Astrocyte of the spinal cord (primary cell): ENCODE measurements at places on chromosomes 7 and 10.
A peak's percentile ranks its signal among the peaks of the same experiment; 100 is the strongest.

DNA sequence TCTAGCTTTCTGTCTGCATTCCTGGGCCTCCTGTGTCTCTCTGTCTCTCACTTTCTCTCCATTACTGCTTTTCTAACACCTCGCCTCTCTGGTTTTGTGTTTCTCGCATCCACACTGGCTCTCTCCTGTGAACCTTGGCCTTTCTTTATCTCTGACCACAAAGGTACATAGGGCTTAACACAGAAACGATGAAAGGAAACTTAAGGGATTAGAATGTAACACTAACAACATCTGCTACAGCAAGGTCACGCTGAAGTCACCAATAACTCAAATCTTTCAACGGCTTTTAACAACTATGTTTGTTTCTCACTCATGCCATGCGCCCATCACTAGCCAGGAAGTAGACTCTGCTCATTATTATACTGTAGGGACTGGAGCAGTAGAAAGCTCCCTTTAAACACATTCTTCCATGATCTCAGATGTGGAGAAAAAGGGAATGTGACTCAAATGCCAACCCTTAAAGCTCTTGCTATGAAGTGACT, 9.3 kb upstream of the OR6V1 start:
- no peak for DNase-seq

GRCh38 chr7:143295870-143296269, 7.7 kb downstream of the CASP2 start:
- peak; percentile 70 for DNase-seq

DNA sequence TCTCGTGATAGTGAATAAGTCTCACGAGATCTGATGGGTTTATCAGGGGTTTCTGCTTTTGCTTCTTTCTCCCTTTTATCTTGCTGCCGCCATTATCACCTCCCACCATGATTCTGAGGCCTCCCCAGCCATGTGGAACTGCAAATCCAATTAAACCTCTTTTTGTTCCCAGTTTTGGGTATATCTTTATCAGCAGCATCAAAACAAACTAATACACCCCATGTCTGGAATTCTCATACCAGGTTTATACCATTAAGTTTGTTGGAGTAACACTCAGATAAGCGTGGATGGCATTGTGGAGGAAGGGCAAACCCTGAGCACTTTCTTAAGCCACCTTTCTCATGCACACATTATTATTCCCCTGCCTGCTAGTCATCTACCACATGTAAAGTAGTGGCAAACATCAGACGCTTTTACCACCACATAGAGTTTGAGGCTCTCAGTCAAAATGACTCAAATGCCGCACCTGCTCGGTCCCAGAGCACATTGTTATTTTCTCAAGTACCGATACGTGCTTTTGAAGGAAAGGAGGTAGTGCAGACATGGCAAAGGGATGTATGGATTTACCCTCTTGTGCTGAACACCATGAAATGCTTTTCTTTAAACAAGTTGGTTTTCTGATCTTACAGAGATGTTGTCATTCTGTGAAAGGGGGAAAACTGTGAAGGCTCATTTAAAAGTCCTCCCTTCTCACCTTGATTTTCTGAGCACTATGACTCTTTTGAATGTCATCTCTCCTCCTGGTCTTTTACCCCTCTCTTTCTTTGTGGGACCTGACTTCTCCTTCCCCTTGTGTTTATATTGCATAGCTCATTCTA, 429.7 kb downstream of the EXOC4 start:
- DNase-seq = no peak

DNA sequence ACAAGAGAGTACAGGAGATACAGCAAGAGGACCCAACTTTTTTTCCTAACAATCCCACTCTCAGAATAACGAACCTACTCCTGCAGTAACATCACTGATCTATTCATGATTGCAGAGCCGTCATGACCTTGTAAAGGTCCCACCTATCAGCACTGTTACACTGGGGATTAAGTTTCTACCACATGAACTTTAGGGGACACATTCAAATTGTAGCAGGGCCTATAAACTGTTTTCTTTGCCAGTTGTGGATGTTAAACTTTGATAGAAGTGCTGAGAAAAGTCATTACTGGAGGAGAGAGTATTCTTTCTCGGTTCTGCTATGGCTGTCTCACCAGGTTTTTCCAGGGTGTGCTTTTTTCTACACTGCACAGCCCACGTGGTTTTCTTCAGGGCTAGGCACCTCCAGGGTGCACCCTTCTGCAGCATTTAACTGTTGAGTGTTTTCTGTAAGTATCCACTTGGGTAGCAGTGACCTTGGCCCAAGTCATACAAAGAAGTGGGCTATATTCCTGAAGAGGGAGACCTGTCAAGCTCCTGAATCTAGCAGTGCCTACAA, 131.6 kb upstream of the AHR start:
- no peak for DNase-seq

DNA sequence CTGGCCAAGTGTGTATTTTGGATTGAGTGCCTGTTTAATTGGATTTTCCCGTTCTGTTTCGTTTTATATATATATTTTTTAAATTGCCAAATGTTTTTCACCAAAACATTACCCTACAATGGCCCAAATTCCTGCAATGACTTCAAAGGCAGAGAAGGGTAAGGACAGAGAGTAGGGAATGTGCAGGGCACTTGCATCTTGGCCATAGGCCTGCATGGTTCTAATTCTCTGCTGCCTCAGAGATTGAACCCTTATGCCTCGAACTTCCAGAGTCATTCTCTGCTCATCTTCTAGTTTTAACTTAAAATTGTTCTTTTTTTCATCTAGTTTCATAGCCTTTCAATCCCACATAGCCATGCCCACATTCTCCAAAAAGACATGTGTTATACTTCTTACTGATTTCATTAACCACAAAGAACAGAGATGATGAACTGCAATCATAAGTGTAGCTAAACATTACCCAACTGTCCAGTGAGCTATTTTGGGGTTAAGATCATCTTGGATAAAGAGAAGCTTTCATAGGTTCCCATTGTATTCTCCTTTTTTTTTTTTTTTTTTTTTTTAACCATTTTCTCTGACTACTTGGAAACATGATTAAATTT, 177.6 kb downstream of the PLXDC2 start:
- DNase-seq = no peak

- no peak for DNase-seq
Observed at GRCh38 chr10:4568731-4569130, 257.3 kb upstream of the AKR1E2 start.

DNA sequence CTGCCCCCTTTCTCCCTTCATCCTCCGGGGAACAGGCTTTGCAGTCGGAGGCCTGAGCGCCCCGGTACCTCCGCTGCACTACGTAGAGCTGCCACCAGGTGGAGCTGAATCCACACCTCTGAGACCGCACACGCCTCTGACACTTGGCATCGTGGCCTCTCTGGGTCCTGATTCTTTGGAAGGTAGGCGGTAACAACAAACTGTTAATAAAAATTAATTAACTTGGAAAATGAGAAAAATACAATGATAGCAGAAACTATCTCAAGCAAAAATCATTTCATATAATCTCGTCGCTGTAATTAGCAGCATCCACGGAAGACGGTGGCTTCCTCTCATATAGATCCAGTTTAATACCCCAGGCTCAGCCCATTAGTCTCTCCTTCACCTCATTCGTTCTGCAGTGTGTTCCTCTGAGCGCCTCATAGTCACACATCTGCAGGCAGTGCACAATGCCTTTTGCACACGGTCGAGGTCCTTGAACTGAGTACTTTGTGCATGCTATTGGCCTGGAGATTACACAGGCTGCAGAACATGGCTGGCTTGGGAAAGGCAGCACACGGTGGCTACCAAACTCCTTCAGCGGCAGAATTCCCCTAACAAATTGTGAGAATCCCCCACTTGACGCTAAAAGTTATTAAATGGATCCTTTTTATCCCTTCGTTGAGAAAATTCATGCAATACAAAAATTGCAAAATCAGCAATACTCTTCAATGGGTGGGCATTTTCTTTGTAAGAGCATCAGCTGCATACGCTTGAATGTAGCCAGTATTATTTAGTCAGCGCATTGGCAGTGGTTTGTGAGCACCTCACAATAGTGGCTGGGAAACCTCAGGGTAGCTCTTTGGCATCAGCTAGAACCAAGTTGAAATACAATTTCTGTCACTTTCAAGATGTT, 18.7 kb downstream of the OR9A2 start:
- DNase-seq = peak; percentile 60

DNA sequence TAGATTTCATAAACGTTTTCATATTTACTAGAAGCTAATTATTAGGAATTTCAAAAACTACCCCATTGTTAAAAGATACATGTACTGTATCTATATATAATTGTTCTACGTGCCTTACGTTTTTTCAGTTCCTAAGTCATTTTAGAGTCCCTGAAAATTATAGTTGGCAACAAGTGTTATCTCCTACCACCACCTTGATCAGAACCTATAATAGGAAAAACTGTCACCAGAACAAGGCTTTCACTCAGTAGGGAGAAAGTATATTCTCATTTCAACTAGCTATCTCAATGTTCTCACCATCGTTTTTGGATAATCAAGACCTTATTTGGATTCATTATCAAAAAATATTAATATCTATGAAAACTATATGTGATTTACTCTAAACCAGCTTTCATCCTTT, 107.7 kb downstream of the CPEB3 start:
- no peak for DNase-seq

GRCh38 chr10:86671985-86672710, 3.8 kb downstream of the LDB3 start:
- DNase-seq = no peak

- DNase-seq = no peak
Observed at GRCh38 chr10:96578633-96579032, 8.2 kb downstream of the TM9SF3 start.

DNA sequence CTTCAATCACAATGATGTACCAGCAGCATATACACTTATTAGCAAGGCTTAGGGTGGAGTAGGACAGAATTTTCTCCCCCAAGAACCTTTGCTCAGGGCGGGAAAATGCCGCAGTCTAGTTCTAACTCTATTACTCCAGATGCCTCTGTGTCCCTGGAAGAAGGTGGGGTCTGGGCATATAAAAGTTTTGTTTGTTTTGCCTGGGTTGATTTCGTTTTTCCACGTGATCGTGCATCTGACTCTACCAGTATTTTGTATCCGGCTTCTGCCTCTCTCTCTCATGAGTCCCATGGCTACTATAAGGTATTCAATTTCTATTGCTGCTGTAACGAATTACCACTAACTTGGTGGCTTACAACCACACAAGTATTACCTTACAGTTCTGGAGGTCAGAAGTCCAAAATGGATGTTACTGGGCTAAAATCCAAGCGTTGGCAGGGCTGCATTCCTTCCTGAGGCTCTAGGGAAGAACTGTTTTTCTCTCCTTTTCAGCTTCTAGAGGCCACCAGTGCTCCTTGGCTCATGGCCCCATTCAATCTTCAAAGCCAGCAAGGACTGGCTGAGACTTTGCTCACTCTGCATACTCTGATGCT, 181.2 kb upstream of the PRSS58 start:
- no peak for DNase-seq

- DNase-seq = no peak
Observed at GRCh38 chr7:140317597-140317996, 80.7 kb downstream of the SLC37A3 start.

GRCh38 chr10:96400465-96400864, 41.7 kb upstream of the OPALIN start:
- no peak for DNase-seq

DNA sequence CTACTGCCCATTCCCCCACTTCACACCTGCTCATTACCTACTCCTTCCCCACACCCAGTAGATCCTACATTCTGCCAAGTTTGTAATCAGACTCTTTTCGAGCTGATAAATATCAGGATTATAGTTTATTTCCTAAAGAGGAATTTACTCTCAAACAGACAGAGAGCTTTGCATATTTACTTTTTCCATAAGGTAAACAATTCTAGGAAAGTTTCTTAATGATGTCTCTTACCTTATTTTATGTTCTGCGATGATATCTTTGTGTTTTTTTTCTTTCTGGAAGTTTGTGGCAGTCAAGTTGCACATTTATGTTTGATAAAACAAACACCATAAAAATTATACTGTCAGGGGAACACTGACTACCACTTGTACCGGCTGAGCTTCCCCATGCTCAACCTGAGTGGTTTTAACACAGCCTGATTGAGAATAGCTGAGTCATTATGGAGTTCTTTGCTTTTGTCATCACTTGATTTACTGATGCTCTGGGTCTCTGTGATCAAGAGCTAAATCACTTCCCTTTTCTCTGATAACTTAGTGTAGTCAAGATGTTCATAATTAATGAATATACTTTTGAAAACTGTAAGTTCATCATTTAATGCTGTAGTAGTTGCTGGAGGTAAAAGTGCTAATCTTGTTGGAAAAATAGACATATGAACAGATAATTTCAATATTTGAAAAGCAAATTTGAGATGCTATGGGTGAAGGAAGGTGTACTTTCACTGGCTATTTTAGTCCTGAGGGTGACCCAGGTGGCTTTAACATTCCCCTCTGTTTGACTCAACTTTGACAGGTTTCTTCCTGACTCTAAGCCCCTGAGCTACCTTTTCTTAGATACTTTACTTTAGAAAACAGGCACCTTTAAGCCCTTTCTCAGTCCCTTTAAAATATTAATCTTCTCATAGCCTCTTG, 1034.5 kb upstream of the LRRTM3 start:
- DNase-seq = no peak

DNA sequence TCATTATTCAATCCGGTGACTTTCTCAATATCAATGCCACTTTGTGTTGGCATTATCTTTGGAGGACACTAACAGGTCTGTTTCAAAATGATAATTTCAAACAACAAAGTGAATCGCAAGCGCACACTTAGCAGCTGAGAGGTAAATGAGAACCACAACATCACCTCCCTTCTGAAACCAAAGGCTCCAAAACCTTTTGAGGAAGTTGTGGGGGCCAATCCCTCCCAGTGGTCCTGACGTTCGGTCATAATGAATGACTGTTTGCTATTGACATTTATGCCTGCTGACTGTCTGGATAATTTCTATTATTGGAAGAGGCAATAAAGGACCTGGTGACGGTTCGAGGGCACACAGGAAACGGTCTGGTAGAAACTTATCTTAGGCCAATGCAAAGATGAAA, 1.8 kb downstream of the ADARB2 start:
- DNase-seq = no peak

DNA sequence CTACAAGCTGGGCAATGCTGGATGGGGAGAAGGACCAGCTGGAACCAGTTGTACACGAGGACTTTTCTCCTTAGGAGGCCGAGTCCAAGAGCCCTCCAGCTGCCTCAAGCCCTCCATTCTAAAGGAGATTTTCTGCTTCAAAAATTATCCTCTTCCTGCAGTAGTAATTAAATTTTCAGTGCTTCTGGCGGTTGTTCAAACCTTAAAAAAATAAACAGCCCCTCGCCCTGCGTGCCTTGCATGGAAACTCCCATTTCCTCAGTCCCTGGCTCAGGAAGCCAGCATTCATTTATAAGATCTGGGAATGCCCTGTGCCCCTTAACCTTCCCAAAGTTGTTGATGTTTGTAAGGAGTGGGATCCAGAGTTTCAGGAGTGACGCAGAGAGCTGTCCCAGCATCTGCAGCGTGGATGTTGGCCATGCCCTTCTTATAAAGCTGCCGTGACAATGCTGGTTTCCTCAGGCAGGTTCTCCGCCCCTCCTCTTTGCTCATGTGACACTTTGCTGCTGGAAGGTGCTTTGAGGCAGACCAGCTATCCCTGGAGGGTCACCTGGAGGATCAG, 24.0 kb upstream of the ACTR3B start:
- no peak for DNase-seq
